Mucosa of descending colon (tissue), 3 donors: ENCODE measurements at places on chromosomes 7 and 10.

- DNase-seq: no peak
These were observed 37.7 kb upstream of the ITPRID1 start for GRCh38 chr7:31476073-31476745.

- no peak for DNase-seq
These were observed 47.0 kb upstream of the DRGX start for GRCh38 chr10:49442863-49443262.

GRCh38 chr10:124735491-124736286 lies 8.5 kb downstream of the FAM53B start:
- DNase-seq: no peak

GRCh38 chr10:119025776-119026175 lies 3.7 kb upstream of the NANOS1 start:
- DNase-seq: no peak

DNA sequence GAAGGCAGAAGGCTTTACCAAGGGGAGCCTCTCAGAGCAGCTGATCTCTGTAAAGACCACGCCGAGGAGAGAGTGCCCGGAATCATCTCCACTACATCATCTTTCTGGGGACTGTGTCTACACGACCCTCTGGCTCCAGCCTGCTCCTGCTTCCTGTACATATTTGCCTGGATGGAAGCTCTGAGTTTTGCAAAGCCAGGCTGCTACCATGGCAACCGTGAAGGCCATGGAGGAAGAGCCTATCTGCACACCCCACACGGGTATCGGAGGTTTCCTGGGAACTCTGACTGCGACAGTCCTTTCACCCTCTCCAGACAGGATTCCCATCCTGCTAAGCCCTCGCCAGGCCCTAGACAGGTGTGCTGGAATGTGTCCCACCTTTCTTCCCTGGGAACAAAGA lies 83.4 kb upstream of the TNRC18 start:
- no peak for DNase-seq

GRCh38 chr7:158251061-158251965 lies 336.3 kb downstream of the PTPRN2 start:
- DNase-seq: no peak

GRCh38 chr7:87210506-87210905 lies 9.0 kb downstream of the TMEM243 start:
- DNase-seq: no peak

DNA sequence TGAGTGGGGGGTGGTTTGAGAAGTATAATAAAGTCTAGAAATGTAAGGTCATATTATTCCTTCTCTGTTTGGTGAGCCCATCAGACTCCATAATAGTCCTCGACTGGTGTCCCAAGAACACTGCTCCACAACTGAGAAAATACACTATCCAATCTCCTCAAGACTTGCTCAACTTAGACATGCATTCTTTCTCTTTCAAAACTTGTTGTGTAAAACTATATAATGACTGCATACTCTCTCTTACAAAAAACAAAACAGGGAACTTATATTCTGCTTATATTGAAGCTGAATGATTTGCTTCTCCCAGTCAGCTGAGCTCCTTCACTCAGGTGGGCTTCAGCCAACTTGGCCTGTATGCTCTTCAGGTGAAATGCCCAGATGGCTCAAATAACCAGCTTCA lies 204.7 kb downstream of the ZNF365 start:
- DNase-seq: no peak
